ENCODE measurements at places on chromosomes 12 and 14.

GRCh38 chr14:30227876-30228275 lies 300.2 kb upstream of the PRKD1 start:
- no peak for DNase-seq

DNA sequence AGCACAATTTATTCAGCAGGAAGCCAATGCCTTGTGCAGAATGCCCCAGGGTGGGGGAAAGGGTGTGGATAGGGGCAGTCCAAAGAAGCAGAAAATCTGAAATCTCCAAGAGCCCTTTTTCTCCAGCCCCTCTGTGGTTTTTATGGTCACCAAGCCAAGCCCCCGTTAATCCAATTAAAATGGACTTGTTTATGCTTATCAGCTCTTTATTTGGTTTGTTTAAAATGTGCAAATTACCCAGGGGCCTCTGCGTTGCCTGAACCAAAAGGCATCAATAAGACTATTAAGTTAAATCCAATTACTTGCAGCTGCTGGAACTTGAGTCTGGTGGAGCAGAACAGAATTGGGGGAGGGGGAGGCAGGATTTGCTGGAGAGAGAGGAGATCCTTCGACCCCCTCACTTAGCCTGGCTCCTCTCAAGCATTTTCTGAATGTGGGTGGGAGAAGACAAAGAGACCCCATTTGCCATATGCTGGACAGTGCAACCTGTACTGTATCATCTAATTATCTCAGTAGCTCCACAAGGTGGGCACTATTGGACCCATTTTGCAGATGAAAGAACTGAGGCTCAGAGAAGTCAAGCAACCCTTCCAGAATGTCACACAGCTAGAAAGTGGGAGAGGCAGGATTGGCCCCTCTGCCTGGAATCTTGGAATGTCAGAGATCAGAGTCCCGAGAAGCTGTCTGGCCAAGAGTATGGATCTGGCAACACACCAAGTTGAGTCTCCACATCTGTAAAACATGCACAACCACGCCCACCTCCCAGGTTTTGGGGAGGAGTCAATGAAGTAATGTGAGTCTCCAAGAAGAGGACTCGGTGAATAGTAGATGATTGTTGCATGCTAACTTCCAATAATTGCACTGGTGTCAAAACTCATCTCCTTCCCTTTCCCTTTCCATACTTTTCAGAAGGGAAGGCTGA lies 66.9 kb downstream of the CMKLR1 start:
- no peak for DNase-seq

DNA sequence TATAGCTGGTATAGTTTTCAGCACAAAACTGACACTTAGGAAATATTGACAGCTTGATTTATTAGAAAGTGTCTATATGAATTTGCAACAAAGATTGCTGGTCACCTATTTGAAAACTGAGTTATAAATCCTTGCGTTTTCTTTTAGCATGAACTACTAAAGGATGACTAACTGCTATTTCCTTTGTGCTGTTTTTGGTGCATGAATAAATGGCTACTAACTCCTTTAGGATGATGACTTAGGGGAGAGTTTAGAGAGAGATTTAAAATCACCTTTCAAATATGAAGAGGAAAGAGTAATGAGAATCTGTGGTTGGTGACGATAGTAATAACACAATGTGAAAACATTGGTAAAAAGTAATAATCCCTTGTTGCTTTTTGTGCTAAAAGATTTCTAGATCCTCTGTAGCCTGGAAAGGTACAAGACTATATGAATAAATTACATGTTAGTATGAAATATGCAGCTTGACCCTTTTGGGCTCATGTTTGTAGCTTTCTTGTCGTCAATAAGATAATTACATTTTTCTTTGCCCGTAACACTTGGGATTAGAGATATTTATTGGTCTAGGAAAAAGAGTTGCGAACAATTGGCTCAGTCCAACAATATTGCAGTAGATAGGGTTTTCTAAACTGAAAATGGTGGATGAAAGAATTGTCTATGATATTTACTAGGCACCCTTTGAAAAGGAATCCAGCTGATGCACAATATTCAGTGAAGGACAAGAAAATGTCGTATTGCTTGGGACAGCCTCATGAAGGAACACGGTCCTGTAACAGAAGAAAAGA lies 453.0 kb downstream of the ADAMTS20 start:
- DNase-seq: no peak

- DNase-seq: no peak
These were observed 95.9 kb upstream of the DDHD1 start for GRCh38 chr14:53249059-53249458.

DNA sequence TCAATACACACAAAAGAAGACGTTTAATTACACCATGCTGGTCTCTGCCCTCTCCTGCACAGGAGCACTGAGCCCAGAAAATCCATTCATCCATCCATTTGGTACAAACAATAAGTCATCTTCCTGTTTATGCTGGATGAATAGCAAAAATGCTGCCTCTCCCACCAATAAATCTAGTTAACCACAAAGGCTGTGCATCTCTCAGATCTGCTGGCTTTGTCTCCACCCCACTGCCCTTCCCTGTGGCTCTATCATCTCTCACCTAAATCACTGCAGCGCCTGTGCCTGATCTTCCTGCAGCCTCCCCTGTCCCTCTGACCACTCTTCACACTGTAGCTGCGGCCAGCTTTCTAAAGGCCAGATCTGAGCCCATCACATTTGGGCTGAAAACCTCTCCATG lies 72.9 kb upstream of the DDX11 start:
- DNase-seq: no peak

DNA sequence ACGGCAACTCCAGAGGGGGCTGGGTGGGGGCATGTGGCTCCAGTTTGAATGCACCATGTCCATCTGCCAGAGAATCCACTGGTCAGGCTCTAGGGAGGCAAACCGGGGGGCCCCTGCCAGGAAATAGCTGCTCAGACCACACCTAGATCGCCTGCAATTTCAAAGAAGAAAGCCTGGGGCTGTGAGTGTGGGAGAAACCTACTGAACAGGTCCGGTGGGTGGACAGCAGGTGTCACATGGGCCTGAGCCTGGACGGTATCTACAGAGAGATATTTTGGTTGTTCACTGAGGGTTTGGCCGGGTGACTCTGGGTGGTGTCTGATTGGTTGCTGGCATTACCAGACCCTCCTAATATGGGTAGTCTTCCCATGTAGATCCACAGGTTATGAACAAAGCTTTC lies 32.0 kb downstream of the DAO start:
- no peak for DNase-seq

DNA sequence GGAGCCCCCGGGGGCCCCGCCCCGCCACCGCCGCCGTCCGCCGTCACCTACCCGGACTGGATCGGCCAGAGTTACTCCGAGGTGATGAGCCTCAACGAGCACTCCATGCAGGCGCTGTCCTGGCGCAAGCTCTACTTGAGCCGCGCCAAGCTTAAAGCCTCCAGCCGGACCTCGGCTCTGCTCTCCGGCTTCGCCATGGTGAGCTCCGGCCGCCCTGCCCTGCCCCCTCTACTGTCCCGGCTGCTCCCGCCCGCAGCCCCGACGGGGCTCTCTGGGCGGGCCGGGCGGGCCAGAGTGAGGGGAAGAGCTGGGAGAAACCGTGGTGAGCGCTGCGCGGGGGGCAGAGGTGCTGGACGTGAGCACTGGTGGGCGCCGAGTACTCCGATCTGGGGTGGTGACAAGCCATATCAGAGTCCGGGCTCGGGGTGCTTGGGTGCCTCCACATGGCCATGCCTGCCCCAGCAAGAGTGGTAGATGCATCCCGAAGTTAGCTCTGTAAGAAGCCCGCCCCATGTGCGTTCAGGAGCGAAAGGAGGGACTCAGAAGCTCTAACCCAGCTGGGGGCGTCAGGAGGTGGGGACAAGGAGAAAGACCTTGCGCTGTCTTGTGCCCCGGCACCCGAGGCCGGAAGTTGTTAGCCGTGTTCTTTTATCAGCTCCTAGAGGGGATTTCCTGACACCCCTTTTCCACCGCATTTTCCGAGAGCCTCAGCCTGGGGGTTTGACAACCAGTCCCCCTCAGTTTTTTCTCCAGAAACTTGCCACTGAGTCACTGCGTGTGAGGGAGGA lies 717 bp downstream of the ORAI1 start:
- DNase-seq: peak; percentile 69

DNA sequence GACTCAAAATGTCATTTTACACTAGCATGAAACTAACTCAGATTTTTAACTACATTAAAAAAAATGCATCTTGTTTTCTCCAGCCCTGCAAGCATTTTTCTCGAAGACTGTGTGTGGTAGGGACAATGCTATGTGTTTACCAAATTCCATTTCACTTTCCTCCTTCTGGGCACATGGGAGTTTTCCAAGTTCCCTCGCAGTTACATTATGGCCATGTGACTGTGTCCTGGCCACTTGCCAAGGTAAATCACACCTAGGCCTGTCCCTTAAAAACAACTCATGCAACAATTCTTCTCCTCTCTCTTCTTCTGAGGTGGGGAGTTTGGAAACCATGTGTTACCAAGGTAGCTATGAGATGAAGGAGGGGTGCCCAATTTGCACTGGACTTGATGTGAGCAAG lies 108.7 kb downstream of the SYT10 start:
- no peak for DNase-seq

Measured in germinal center (tissue), 1 donor.